ENCODE measurements at places on chromosomes 1 and 21. TPM values are rescaled to one million over a fixed set of nuclear protein-coding genes. Genes with fewer than 3 reads are reported as not detected.

DNAJC8 gene
- 55.5 TPM for total RNA-seq

LHX4 gene
- under 0.01 TPM for total RNA-seq

PCP4 gene
- total RNA-seq = not detected

METTL13 gene
- 26.7 TPM for total RNA-seq

B3GALT2 gene
- total RNA-seq = 0.37 TPM

RORC gene
- total RNA-seq = not detected

COL11A1 gene
- 346 TPM for total RNA-seq

HP1BP3 gene
- 252 TPM for total RNA-seq

CYP4A11 gene
- not detected for total RNA-seq

FAM72C gene
- total RNA-seq = 0.42 TPM

NFASC gene
- total RNA-seq = 10.1 TPM

CBR3 gene
- total RNA-seq = 4.5 TPM

PRDX6 gene
- total RNA-seq = 546 TPM

ADORA3 gene
- not detected for total RNA-seq

AMY1C gene
- not detected for total RNA-seq

KCNA10 gene
- total RNA-seq = not detected

Data from smooth muscle cell of the umbilical artery (primary cell).